ENCODE measurements at places on chromosomes 1 and 21.

GRCh38 chr21:37580666-37581065 is 214.1 kb downstream of the DYRK1A start:
- DNase-seq = no peak

- no peak for DNase-seq
Observed at GRCh38 chr1:17958704-17959103, 148.9 kb upstream of the IGSF21 start.

- DNase-seq = peak; percentile 20
Observed at GRCh38 chr1:79497193-79497773, 490.8 kb upstream of the ADGRL4 start.

DNA sequence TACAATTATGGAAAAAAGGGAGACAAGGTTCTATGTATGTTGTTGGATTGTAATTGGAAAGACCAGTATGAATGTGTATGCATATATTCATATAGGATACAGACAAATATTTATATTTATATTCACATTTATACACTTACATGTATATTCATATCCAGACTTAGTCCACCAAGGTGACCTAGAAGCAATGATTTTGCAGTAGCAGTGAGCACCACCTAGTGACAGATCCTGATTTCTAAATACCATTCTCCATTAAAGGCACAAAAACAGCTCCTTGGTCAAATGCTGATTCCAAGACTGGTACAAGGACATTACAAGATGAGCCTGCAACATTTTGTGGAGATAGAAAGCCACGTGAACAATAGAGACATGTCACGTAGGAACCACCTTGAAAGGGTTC is 153.4 kb downstream of the SDCCAG8 start:
- no peak for DNase-seq

DNA sequence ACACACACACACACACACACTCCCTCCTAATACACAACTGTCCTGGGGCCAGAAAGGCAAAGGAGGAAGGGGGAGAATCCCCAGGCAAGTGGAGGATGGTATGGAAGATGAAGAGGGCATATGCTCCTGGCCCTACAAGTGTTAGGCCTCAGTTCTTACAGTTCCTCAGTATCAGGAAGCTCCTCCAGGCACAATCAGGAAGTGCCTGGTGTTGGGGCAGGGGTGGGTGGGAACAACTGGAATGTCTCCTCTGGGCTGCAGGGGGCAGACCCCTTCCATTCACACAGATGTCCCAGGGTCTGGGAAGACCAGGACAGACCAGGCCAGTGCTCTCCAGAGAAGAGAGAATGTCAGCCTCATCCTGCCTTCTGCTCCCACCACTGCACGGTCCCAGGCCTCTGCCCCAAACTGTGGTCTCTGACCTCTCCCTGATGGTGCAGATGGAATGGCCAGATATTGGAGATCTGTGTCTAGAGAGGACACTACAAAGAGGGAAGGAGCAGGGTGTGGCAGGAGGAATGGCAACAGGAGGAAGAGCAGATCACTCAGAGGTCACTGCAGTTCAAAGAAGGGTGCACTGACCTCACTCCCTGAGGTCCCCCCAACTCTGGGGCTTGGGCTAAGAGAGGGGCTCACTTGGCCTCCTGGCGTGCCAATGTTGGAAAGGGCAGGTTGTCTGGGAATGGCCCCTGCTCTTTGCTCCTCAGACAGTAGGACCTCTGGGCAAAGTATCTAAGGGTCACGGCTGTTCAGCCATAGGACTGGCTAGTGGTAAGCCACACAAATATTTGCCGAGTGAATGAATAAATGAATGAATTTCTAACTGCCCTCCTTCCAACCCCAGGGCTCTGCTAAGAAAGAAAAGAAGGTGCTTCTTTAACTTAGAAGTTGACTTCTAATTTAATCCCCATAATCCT is 2.5 kb upstream of the DENND2D start:
- peak; percentile 43 for DNase-seq

DNA sequence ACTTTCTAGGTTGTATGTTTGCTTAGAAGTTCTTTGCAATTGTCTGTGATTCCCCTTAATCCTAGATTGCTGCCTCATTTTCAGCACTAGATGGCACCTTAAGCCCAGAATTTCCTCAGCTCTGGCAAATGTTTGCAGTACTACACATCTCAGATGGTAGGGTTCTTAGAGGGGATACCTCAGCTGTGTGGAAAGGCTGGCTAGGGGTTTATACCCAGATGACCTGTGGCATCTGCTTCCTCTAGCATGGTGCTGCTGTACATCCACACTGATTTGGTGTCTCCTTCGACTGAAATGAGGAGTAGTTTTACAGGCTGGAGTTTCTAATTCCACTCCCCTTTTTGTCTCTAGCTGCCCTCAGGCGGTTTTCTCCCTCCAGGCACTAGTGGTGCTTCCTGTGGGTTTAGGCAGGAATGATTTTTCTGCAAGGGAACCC is 23.5 kb downstream of the ASB17 start:
- DNase-seq = peak; percentile 39

GRCh38 chr1:184359909-184360308 is 26.9 kb upstream of the C1orf21 start:
- DNase-seq = no peak

- no peak for DNase-seq
Observed at GRCh38 chr1:161197560-161198193, 1.2 kb downstream of the ADAMTS4 start.

DNA sequence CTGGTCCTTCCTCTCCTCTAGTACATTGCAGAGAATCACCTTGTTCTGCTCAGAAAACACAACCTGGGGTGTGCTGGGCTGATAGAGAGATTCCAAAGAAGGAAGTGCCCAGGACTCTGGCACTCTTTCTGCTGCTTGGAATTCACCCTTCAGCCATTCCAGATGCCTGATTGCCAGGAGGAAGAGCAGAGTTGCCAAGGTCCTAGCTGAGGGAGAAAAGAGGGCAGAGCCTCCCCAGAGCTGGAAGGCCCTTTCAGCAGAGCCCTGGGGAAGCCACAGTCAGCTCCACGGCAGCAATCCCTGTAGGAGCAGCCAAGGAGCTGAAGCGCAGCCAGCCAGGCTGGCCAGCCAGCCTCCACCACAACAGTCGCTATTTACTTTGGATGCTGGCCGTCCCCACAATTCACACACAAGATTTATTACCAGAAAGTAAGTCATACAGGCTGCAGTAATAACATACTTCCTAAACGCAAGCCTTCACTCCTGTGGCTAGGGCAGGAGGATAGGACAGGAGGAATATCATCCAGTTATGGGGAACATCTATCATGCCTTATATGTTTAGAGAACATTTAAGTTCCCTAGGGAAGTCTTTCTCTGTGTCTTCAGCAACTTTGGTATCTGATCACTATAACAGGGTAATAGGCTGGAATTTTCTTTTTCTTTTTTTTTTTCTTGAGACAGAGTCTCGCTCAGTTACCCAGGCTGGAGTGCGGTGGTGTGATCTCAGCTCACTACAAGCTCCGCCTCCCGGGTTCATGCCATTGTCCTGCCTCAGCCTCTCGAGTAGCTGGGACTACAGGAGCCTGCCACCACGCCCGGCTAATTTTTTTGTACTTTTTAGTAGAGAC is 36.6 kb upstream of the SLC44A3 start:
- DNase-seq = no peak

GRCh38 chr1:236301080-236301957 is 19.6 kb upstream of the ERO1B start:
- no peak for DNase-seq

- DNase-seq = no peak
Observed at GRCh38 chr1:109767637-109768334, 4.1 kb upstream of the EPS8L3 start.

GRCh38 chr1:100785470-100786052 is 66.0 kb downstream of the VCAM1 start:
- DNase-seq = peak; percentile 80

DNA sequence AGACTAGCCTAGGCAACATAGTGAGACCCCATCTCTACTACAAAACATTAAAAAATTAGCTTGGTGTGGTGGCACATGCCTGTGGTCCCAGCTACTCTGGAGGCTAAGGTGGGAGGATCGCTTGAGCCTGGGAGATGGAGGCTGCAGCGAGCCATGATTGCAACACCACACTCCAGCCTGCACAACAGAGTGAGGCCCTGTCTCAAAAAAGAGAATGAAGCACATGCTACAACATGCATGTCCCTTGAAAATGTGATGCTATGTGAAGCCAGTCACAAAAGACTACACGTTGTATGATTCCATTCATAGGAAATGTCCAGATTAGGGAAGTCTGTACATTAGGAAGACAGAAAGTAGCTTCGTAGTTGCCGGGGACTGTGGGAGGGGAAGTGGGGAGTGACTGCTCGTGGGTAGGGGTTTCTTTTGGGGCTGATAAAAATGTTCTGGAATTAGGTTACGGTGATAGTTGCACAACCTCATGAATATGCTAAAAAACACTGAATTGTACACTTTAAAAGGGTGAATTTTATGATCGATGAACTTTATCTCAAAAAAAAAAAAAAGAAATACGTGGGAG is 202.1 kb downstream of the KAZN start:
- DNase-seq = no peak

GRCh38 chr1:84083307-84083706 is 60.8 kb upstream of the PRKACB start:
- DNase-seq = no peak

DNA sequence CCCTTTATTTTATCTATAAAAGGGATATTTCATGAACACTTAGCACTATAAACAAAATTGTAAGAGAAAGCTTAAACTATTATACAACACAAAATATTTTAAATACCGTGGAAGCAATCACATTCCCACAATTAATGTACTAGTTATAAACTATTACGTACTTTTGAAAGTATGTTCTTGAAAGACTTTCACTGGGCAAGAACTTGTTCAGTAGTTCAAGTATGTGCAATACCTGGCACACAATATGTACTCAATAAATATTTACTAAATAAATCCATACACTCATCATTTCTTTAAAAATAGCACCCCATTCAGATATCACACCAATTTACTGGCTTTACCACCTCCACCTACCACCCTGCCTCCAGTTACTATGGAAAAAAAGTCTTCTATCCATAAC is 12.6 kb upstream of the FMO2 start:
- DNase-seq = no peak

- DNase-seq = no peak
Observed at GRCh38 chr1:167638064-167638463, 8.0 kb downstream of the RCSD1 start.

All from SW480 (cell line).